ENCODE measurements at places on chromosomes 7 and 10.

DNA sequence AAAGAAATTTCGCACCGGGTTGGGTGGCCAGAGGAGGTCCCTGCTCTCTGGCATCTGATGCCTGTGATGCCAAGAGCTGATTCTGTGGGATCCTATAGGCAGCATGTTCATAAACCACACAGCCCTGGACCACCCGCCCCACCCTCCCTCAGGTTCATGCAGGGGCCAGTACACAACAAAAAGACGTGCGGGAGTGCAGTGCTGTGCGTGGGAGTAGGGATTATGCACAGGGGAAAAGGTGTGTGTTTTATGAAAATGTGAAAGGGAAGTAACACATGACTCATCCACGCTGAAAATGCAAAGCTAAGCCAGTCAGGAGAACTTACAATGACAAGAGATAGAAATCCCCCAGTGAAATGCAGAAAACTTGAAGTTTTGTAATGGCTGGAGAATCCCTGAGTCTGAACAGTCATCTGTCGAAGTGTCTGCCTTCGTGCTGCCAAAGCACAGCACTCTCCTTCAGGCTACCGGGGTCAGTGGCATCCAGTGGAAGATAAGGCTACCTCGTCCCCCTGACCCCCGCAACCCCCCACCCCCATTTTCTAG, 1.1 kb downstream of the KIAA1217 start:
- peak; percentile 49 for DNase-seq

GRCh38 chr10:7243873-7244272, 167.0 kb downstream of the SFMBT2 start:
- DNase-seq = no peak

GRCh38 chr10:109914966-109915365, 8.3 kb downstream of the XPNPEP1 start:
- DNase-seq = no peak

GRCh38 chr7:7761974-7762779, 43.8 kb upstream of the RPA3 start:
- peak; percentile 33 for DNase-seq

GRCh38 chr7:31133497-31133896, 81.4 kb downstream of the ADCYAP1R1 start:
- no peak for DNase-seq

DNA sequence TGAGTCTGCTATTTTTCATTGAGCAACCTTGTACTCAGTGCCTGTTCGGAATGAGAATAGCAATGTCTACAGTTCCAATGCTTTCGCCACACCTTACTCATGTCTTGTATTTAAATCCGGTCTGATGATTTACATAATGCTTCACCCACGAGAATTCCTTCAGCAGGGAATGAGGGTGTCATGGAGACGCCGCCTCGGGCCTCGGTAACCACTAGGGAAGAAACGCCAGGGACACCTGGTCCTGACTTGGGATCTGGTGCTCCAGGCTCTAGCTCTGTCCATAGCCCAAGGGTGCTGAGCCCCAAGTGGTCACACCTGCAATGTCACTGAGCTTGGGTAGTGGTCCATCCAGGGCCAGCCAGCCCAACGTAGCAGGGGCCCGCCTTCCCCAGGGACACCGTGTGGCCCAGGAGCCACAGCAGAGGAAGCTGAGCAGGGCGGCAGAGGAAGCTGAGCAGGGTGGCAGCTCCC, 37.4 kb downstream of the PRKAG2 start:
- no peak for DNase-seq

Measured in activated T-cell treated with anti-CD3 and anti-CD28 coated beads, Interleukin-2, amount 50 U/mL, for 24 hours (primary cell).